Hippocampal formation (tissue), 2 donors: ENCODE measurements at places on chromosomes 4 and X.

DNA sequence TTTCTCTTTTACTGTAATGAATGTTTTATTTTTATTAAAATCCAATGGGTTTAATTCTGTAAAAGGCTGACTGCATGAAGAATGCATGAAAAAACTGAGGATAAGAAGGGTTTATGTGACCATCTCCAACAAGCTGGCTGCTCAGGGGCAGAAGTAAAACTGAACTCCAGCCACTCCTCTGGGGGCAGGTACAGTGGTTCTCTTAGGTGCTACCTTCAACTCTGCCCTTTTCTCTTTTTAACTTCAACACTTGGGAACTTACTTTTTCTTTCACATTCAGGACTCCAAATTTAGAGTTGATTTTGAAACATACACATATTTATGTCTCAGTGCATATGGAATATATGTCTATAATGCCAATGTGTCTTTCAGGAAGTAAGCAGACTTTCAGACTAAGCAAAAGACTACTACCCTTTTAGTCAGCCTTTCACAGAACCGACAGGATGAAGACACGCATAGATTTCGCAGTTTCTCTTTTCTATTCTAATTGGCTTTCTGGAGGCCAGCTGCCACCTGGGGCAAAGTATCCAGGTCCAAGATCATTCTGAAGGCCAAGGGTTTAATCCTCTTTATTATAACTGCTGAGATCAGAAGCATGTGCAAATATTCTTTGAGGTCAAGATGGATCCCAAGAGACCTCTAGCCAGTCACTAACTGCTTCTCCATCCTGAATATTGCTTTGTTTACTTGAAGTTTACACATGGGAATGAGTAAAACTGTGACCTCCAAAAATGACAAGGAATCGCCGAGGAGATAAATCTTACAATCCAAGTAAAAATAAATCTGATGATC is 30.7 kb downstream of the HS3ST1 start:
- no peak for DNase-seq

DNA sequence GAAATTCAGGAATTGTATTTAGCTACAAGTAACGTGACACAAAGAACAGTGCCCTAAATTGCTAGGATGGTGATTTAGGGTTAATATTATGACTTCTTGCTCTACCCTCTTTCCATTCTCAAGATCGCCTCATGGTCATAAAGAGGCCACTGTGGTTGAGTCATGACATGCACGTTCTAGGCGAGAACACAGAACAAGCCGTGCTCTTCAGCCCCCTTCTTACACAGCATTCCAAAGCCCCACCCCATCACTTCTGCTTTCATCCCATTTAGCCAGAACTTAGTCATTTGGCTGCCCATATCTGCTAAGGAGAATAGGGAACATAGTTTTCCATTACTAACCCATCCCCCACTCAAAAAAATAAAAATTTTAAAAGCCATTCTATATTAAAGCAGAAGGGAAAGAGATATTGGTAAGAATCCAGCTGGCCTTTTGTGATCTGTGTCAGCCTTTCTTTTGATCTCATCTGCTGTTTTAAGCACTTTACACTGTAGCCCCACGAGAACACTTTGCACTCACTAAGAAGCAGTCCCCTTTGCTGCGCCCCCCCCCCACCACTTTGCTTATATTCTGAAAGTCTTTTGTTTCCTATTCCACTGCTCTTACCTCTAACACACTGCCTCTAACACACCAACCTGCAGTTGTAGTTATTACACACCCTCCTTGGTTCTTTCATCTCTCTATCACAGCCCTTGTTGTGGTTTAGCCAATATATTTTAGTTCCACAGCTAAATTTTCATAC is 28.4 kb downstream of the NPNT start:
- no peak for DNase-seq

- DNase-seq: no peak
Measured at GRCh38 chr4:75289914-75290582, 224.2 kb downstream of the RCHY1 start.

DNA sequence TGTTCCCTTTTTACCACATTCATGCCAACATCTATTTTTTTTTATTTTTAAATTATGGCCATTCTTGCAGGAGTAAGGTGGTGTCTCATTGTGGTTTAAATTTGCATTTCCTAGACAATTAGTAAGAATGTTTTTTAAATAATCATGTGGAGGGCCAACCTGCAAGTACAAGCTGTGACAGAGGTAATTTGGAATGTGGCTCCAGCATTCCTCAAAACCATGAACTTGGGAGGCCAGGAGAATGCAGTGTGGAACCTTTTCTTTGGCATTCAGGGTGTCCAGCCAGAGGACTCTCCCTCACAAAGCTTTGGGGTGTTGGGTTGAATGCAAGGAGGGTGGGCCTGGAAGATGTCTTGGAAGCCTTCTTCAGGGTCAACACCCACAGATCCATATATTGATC is 7.3 kb upstream of the TMEM185A start:
- DNase-seq: no peak

GRCh38 chr4:150391052-150391451 is 190.9 kb upstream of the MAB21L2 start:
- DNase-seq: no peak

GRCh38 chr4:181971973-181972372 is 271.2 kb upstream of the TENM3 start:
- no peak for DNase-seq

GRCh38 chr4:139044291-139044690 is 28.7 kb downstream of the NOCT start:
- no peak for DNase-seq
